Spinal cord (tissue), 10 donors: ENCODE measurements at places on chromosomes 13 and 19.

- no peak for DNase-seq
Measured at GRCh38 chr13:94623316-94623715, 21.7 kb downstream of the GPR180 start.

GRCh38 chr19:55284405-55285058 is 735 bp downstream of the BRSK1 start:
- DNase-seq: peak; percentile 27

DNA sequence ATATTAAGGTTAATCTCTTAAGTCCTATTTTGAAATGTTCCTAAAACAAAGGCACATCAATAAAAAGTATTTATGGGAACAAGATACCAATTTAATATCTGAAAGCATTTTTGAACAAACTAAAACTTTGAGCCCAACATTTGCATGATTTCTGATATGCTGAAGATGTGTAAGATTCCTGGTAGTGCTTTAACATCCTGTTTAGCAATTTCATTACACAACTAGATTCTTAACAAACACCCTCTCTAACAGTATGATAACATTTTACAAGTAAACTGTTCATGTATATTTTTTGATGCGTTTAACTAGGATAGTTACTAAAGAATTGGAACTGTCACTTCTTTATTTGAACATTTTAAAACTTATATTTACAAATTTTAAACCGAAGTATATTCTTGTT is 63.9 kb downstream of the DACH1 start:
- DNase-seq: no peak

GRCh38 chr19:42276821-42277220 is 7.8 kb downstream of the CIC start:
- no peak for DNase-seq

DNA sequence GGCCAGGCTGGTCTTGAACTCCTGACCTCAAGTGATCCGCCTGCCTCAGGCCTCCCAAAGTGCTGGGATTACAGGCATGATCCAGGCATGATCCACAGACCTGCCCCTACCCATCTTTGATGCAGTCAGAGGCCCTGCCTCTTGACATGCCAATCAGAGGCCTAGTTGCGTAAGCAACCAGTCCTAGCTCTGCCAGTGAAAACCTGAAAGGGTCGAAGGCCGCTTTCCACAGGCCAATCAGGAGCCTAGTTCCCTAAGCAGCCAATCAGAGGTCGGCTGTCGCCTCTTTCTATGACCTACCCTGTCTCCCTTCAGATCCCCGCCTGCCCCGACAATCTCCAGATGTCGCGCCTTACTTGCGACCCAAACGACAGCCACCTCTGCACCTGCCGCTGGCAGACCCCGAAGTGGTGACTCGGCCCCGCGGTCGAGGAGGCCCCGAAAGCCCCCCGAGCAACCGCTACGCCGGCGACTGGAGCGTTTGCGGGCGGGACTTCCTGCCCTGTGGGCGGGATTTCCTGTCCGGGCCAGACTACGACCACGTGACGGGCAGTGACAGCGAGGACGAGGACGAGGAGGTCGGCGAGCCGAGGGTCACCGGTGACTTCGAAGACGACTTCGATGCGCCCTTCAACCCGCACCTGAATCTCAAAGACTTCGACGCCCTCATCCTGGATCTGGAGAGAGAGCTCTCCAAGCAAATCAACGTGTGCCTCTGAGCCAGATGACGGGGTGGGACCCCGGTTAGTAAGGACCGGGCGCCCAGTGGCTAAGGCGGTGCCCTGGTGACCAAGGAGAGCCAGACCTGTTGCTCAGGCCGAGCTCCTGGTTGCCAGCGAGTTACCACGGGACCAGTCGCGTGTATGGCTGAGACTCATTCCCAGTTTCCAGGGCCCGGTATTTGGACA is 6.3 kb downstream of the SYDE1 start:
- no peak for DNase-seq

GRCh38 chr19:2048104-2048958 is 2.7 kb downstream of the MKNK2 start:
- DNase-seq: no peak

GRCh38 chr13:78600280-78600883 is 3.0 kb downstream of the POU4F1 start:
- no peak for DNase-seq

DNA sequence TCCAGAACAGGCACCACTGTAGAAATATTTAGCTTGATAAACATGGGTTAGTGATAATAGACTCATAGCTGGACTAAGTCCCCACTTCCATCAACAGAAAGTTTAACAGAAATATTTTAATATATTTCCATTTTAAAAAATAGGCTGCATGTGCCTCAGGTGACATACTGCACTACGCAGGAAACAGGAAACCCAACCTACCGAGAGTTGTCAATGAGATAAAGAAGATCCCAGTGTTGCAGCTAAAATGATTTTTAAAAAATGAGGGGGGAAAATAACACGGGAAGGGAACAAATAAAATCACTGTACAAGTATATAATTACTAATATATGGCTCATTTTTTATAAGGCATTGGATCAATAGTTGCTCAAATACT is 154.8 kb downstream of the TBC1D4 start:
- DNase-seq: no peak

GRCh38 chr13:95564091-95564490 is 11.6 kb downstream of the CLDN10 start:
- DNase-seq: no peak

GRCh38 chr13:91348906-91349435 is 1.5 kb downstream of the MIR17HG start:
- peak; percentile 88 for DNase-seq
